ENCODE measurements at places on chromosomes 2 and 18. TPM values are rescaled to one million over a fixed set of nuclear protein-coding genes. Genes with fewer than 3 reads are reported as not detected.

GRCh38 chr18:61587865-61588264 is 254.6 kb downstream of the CDH20 start:
- H3K4me1 ChIP-seq, result no peaks in the 10 kb centered on the region
- H3K27me3 ChIP-seq, result peaks cover 32% of the 10 kb centered on the region
- no peak overlapping the region for H3K4me3 ChIP-seq
- H3K27ac ChIP-seq, result no peak overlapping the region

DNA sequence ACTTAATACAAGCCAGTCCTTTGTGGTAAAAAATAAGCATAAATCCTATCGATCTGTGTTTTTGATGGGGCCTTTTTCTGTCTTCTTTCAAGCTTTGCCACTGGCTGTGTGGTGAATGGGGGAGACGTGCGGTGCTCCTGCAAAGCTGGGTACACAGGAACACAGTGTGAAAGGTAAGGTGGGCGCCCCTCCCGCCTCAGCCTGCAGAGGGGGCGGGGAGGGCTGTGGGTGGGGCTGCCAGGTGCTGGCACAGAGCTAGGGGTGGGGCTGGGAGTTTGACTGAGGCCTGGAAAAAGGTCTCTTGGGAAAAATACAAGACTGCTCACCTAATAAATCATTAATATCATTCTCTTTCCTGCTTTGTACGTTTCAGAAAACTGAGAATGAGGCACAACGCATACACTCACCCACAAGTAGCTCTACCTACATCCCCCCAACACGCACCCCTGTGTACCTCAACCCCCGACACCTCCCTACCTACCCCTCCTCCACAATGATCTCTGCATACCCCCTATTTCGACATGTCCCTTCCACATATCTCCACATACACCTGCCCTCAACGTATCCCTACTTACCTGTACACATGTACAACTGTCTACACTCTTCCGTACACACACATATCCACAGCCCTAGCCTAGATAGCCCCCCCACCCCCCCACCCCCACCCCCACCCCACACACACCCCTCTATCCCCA is 129.7 kb upstream of the TTC39C start:
- H3K27me3 ChIP-seq, result no peaks in the 10 kb centered on the region
- H3K4me1 ChIP-seq, result peaks cover 26% of the 10 kb centered on the region
- no peaks in the 10 kb centered on the region for H3K36me3 ChIP-seq
- DNase-seq, result no peak
- H3K27ac ChIP-seq, result no peak overlapping the region

GRCh38 chr18:45408218-45408617 is 207.1 kb upstream of the SLC14A2 start:
- no peak for DNase-seq
- no peak overlapping the region for H3K4me3 ChIP-seq
- H3K36me3 ChIP-seq, result no peaks in the 10 kb centered on the region
- peaks cover 28% of the 10 kb centered on the region for H3K27me3 ChIP-seq

DNA sequence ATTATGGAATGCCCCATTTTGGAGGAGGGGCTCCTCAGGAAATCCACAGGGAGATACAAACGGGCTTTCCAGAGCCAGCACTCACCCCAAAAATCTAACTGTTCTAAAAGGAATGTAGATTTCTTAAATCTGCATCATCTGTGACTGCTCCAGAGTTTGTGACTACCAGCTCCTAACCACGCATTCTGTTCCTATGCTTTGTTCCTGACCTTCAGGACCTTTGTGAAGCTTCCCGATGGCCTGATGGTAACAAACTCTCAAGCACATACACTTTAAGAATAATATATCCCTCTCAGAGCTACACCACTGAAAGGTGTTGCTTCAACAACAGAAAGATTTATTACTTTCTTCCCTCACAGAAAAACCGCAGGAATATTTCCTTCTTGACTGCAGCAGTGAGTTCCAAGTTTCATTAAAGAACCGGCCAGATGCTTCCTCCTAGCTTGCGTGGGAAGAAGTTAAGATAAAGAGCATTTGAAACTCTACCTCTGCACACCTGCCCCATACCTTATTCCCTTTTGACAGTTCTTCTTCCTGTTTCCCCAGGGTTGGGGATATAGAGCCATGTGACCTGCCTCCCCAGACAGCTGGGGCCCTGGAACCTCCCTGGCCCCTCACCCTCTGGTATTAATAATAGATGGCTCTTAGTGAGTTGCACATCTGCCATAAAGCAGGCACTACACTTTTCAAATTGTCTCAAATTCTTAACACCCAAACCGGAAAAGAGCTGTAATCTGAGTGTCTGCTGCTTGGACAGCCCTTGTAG is 40.2 kb upstream of the EML4 start:
- H3K27me3 ChIP-seq, result no peaks in the 10 kb centered on the region
- peaks cover 66% of the 10 kb centered on the region for H3K4me1 ChIP-seq
- H3K4me3 ChIP-seq, result peak overlapping the region; percentile 66
- peak overlapping the region; percentile 43 for H3K27ac ChIP-seq
- no peaks in the 10 kb centered on the region for H3K36me3 ChIP-seq
- DNase-seq, result no peak

Gene LOXHD1
- not detected for total RNA-seq
